ENCODE measurements at places on chromosomes 7 and 10.

- no peak for DNase-seq
Measured at GRCh38 chr7:7439564-7439963, 96.1 kb downstream of the COL28A1 start.

DNA sequence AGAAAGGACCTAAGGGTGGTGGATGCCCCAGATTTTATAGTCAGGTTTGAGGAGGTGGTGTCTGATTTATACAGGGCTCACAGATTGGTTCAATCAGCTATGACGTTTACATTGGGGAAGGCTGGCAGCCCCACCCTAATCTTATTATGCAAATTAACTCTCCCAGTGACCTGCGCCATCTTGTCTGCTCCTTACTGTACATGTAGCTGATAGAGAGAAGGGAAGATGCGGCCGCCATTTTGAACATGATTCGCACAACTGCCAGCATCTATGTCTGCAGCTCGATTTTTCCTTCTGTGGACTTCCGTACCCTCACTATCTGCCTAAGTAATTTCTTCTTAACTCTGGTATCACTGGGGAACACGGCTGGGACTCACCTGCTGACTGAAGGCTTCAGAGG, 619.0 kb upstream of the DPP6 start:
- DNase-seq, result no peak

DNA sequence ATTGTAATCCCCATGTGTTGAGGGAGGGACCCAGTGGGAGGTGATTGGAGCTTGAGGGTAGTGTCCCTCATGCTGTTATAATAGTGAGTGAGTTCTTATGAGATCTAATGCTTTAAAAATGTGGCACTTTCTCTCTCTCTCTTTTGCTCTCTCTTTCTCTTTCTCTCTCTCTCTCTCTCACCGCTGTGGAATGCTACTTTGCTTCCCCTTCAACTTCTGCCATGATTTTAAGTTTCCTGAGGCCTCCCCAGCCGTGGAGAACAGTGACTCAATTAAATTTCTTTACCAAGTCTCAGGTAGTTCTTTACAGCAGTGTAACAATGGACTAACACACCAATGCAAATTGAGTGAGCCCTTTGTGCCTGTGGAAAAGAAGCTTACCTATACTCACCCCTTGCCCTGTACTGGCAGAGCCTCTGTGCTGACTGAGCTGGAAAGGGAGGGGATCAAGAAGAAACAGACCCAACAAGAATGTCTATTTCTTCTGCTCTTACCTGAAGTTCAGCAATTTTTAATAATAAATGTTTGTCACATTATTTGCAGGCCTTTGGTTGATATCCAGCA, 642.5 kb upstream of the KCND2 start:
- no peak for DNase-seq

- no peak for DNase-seq
Measured at GRCh38 chr10:131260031-131260430, 51.5 kb downstream of the TCERG1L start.

DNA sequence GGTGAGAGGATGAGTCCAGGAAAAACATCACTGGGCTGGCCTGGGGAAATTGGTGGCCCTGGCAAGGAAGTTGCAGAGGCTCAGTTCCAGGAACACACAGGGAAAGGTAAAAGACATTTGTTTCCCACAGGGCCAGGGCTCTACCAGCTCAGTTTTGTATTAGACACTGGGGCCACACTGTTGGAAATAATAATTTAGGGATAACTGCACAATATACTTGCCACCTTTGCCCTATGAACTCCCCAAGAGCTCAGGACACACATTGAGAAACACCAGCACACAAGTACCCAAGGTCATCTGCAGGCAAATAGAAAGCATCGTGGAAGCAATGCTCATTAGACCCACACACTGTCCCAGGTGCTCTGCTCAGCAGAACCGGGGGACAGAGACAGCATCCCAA, 617.6 kb downstream of the PTPRN2 start:
- DNase-seq, result no peak

DNA sequence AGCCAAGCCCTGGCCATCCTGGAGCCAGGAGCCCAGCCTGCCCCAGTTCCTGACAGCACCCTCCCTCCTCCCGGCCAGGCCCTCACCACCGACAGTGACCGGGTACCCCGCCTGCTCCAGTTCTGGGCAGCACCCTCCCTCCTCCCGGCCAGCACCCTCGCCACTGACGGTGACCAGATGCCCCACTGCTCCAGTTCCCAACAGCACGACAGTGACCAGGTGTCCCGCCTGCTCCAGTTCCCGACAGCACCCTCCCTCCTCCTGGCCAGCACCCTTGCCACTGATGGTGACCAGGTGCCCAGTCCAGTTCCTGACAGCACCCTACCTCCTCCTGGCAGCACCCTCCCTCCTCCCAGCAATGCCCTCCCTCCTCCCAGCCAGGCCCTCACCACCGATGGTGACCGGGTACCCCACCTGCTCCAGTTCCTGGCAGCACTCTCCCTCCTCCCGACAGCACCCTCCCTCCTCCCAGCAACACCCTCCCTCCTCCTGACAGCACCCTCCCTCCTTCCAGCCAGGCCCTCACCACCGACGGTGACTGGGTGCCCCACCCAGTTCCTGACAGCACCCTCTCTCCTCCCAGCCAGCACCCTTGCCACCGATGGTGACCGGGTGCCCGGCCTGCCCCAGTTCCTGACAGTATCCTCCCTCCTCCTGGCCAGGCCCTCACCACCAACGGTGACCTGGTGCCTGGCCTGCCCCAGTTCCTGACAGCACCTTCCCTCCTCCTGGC, 40.3 kb downstream of the VIPR2 start:
- no peak for DNase-seq

GRCh38 chr10:75801121-75801520, 369.7 kb downstream of the LRMDA start:
- DNase-seq, result no peak

DNA sequence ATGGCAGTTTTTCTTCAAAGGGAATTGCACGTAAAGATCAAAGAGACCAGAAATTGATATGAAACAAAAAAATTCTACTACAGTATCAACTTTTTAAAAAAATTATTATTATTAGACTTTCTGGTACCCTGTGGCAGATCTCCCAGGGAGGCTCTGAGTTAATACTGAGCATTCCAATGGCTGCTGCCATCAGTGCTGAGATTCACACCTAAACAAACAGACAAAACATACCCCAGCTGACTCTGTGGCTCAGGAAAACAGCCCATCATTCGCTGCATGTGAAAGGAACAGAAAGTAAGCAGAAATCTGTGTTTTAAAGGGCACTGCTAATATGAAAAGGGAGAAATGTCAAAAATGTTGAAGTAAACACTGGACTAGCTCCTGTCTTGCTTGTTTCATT, 118.4 kb downstream of the GRM3 start:
- DNase-seq, result no peak

- no peak for DNase-seq
Measured at GRCh38 chr10:26335574-26336093, 102.5 kb upstream of the APBB1IP start.

- DNase-seq, result no peak
Measured at GRCh38 chr7:30630986-30631385, 36.3 kb downstream of the GARS1 start.

- DNase-seq, result no peak
Measured at GRCh38 chr7:50184271-50184990, 91.4 kb upstream of the ZPBP start.

DNA sequence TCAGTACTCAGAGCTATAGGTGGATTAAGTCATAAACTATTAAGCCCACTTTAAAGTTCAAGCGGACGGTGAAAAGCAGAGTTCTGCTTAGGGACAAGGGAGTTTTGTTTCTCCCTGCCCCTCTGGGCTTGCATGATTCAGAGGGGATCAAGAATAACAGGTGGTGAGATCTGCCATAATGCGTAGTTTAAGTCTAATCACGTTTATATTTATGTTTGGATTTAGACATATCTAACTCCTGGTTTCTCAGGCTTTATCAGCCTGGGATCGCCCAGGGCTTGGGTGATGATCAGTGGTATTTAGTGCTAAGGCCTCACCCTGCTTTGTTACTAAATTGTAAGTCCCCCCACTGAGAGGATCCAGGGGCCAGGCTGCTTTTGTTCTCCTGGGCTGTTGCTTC, 335.4 kb upstream of the NRP1 start:
- DNase-seq, result no peak

DNA sequence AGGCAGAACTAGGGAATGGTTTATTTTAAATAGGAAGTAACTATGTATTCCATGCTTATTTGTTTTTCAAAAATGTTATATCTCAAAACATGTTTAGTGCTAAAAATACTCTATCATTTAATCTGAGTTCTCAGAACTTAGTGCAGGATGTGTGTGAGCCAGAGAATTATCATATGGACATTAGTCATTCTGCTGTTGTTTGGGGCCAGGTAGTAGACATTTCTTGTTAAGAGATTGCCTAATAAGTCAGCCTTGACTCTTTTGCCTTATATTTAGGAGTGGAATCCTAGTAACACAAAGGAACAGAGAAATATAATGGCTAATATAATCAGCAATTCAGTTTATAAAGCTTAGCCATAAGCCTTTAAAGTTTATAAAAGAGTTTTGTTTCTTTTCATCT, 149.8 kb downstream of the CCSER2 start:
- no peak for DNase-seq

GRCh38 chr7:66055321-66055956, 20.2 kb upstream of the ASL start:
- DNase-seq, result no peak

DNA sequence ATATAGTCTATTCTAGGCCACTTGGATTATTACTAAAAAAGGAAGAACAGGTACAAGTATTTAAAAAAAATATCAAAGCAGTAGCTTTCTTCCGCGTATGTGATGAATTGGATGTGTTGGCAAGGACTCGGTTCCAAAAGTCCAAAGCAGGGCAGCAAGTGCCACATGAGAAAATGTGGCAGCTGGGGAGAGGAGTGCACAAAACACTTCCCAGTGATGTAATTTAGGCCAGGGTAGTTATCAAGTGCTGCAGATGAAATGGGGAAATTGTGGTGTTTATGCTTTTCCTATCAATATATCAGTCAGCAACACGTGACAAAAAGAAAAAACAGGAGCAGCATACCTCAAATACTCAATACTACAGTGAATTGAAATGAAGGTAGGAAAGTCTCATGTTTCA, 7.0 kb downstream of the RHOBTB1 start:
- no peak for DNase-seq

DNA sequence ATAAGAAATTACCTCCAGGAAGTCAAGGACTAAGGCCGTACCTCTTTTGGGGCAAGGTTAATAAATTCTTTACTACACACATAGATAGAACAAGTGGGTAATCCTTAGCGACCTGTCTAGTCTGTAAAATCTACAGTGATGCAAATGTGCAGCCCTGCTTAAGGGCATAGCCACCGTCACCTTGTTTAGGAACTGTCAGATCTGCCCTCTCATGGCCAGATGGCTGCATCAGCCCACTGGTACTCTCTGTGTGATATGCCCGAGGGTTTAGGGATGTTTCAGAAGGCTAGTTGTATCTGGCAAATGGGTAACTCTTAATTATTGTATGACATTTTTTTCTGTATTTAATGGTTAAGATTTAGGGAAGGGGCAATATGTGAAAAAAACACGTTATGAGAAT, 74.3 kb downstream of the NRG3 start:
- DNase-seq, result no peak

GRCh38 chr7:38398725-38399321, 125.4 kb upstream of the TARP start:
- DNase-seq, result peak; percentile 36
